ENCODE measurements at places on chromosomes 2 and 18.

DNA sequence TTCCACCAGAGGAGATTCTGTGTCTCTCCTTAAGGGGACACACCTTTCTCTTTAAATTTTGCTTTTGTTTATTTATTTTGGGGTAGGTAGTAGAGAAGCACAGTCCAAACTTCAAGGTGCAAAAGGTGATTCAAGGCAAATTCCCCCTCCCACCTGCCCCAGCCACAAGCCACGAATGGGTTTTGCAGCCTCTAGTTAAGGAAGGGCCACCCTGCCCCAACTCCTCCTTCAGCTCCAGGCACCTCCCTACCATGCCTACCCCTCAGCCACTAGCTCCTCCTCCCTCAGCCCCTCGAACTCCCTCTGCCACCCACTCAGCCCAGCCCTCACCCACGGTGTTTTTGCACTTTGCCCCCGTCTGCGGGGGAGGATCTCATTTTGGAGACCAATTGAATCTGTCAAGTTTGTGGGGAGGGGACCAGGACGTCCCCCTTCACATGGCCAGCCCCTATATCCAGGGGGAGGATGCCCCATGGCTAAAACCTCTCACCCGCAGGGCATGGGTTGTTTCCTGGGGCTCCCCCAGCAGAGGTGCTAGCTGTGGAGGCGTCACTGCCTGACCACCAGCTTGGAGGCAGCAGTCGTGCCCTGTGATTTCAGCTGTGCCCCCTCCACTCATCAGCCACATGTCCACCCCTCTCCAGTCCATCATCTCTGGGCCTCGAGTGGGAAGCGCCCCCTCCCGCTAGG lies 4.5 kb downstream of the HAAO start:
- DNase-seq, result no peak

- no peak for DNase-seq
These were observed 58.7 kb upstream of the RALBP1 start for GRCh38 chr18:9416563-9417072.

GRCh38 chr18:65124633-65125032 lies 626.2 kb upstream of the CDH7 start:
- DNase-seq, result no peak

DNA sequence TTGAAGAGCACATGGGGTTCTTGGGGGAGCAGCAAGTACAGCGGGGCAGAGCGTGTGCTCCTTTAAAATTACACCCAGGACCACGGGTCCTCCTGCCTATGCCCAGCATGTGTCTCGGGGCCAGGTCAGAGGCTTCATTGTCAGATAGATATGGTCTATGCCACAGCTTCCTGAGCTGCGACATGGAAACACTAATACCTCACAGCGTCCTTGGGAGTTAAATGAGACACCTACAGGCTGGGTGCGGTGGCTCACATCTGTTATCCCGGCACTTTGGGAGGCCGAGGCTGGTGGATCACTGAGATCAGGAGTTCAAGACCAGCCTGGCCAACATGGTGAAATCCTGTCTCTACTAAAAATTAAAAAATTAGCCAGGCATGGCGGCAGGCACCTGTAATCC lies 110.8 kb upstream of the ATL2 start:
- no peak for DNase-seq

GRCh38 chr2:25268139-25268538 lies 73.6 kb downstream of the DNMT3A start:
- DNase-seq, result no peak
